ENCODE measurements at places on chromosomes 6 and 20. TPM values are rescaled to one million over a fixed set of nuclear protein-coding genes. Genes with fewer than 3 reads are reported as not detected.

PRICKLE4 gene
- total RNA-seq = 0.76 TPM

CYB5R4 gene
- 24.7 TPM for total RNA-seq

PBX2 gene
- total RNA-seq = 17.7 TPM

PTCRA gene
- not detected for total RNA-seq

SLC35F1 gene
- total RNA-seq = not detected

LAMA2 gene
- total RNA-seq = 0.68 TPM

FAXC gene
- 7.2 TPM for total RNA-seq

BAG2 gene
- total RNA-seq = 9.5 TPM

ARMC12 gene
- total RNA-seq = 0.44 TPM

EYA4 gene
- total RNA-seq = 12.6 TPM

PRR18 gene
- total RNA-seq = 0.14 TPM

SALL4 gene
- 1.3 TPM for total RNA-seq

COL9A3 gene
- 0.49 TPM for total RNA-seq

SDC4 gene
- total RNA-seq = 119 TPM

GINS1 gene
- total RNA-seq = 32.8 TPM

BCAS4 gene
- 24.8 TPM for total RNA-seq

STK4 gene
- total RNA-seq = 10.4 TPM

GPLD1 gene
- total RNA-seq = 0.93 TPM

MRPS26 gene
- total RNA-seq = 162 TPM

UBE2C gene
- total RNA-seq = 281 TPM

SOX12 gene
- total RNA-seq = 33.9 TPM

FARS2 gene
- 11.6 TPM for total RNA-seq

MAFB gene
- 0.07 TPM for total RNA-seq

PCMTD2 gene
- 13.6 TPM for total RNA-seq

HDAC2 gene
- 88.9 TPM for total RNA-seq

PGBD1 gene
- 4.8 TPM for total RNA-seq

TRERF1 gene
- total RNA-seq = 7.0 TPM

TMEM217 gene
- total RNA-seq = 0.76 TPM

PROCR gene
- total RNA-seq = 133 TPM

PI3 gene
- total RNA-seq = 2.5 TPM

TMC2 gene
- not detected for total RNA-seq
